ENCODE measurements at places on chromosomes 12 and 14. TPM values are rescaled to one million over a fixed set of nuclear protein-coding genes. Genes with fewer than 3 reads are reported as not detected.

Gene TMEM132C
- total RNA-seq: not detected

Gene CNTN1
- 2.1 TPM for total RNA-seq

- DNase-seq: no peak
Observed at GRCh38 chr12:89523843-89524540, 604 bp downstream of the GALNT4 start.

DNA sequence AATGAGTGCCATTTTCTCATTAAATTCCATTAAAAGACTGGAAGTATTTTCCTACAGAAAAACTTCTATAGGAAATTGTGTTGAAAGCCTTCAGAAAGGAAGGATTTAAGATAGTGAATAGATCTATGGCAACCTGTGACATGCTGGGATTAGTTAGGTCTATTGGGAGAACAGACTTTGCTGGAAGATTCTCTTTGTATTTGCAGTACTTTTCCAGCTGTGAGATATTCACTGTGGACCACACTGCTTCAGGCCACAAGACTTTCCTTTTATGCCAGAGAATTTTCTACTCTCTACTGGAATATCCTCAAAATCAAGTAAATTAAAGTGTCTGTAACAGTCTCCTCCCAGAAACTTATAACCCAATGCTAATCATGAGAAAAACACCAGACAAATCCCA is 136.2 kb downstream of the MYRFL start:
- DNase-seq: no peak

GRCh38 chr12:130700492-130701401 is 15.4 kb downstream of the RIMBP2 start:
- no peak for DNase-seq

- DNase-seq: no peak
Observed at GRCh38 chr14:77248666-77249065, 22.3 kb downstream of the NGB start.

GRCh38 chr14:74614508-74615495 is 2.8 kb upstream of the LTBP2 start:
- peak; percentile 40 for DNase-seq

GRCh38 chr14:59425322-59425935 is 39.8 kb downstream of the GPR135 start:
- no peak for DNase-seq

- DNase-seq: no peak
Observed at GRCh38 chr14:64061706-64062105, 208.9 kb downstream of the SYNE2 start.

Measured in astrocyte (in vitro differentiated cells and primary cell).